ENCODE measurements at places on chromosomes 5 and 9.
A peak's percentile ranks its signal among the peaks of the same experiment; 100 is the strongest.

DNA sequence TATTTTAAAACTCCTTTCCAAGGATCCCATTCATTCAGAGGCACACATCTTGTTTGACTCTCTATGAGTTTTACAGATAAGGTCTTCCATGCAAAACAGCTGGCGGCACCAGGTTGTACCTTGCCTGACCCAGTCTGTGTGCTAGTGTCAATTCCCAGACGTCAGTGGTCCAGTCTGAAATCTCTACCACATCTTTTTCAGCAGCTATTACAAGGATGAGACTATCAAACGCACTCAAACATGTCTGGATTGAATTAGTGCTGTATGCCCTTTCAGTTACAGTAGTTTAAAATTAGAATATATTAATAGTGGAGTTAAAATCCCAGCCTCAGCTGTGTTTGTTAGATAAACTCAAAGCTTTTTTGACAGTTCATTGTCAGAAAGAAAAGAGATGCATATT lies 11.7 kb downstream of the CDC14B start:
- DNase-seq: no peak

DNA sequence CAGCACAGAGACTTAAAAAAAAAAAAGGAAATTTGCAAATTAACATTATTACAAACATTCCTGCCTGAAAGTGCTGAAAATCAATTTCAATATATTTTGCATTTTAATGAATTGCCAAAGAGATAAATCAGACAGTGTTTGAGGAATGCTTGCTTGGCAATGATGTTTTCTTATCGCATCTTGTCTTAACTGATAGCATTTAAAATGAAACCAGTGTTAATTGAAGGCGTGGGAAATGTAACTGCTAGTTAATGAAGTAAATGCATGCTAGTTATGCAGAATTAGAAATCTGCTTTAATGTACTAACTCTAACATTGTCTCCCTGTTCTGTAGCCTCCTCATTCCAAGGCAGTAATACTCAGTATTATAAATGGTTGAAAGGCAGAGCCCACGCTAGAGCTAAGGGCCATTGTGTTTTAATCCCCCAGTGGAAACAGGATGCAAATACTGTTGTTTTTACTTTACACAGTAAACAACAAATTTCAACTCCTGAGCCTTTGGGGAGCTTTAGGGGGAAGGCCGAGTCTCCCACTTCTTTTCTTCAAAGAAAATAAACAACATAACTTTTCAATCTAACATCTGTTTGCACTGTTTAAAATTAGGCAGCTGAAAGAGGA lies 586.9 kb downstream of the TLE4 start:
- no peak for DNase-seq

DNA sequence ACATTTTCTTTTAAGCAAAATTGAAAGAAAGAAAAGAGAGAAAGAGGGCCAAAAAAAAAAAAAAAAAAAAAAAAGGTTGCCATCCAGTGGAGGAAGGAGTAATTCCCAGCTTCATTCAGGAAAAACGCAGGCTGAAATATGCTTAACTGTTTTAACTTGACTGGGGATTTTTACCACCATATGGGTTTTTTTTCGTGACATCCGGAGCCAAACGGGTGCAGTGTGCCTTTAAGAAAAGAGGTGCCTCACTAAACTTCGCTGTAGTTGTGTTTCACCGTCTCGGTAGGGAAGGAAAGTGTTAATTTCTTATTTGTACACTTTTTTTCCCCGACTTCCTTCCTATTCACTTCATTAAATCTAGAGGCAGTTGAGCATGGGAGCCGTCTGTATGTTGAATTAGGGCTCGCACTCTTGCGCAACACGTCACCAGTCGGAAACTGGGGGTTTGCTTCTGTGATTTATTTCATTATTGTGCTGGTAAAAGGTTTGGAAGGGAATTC lies 143.0 kb downstream of the SMARCA2 start:
- DNase-seq: no peak

GRCh38 chr5:9361835-9362234 lies 184.0 kb downstream of the SEMA5A start:
- peak; percentile 70 for DNase-seq

- peak; percentile 35 for DNase-seq
These were observed 87.0 kb downstream of the ADAMTS2 start for GRCh38 chr5:179258001-179258921.

- DNase-seq: no peak
These were observed 60.7 kb downstream of the PRELID2 start for GRCh38 chr5:145774442-145774841.

- no peak for DNase-seq
These were observed 447.0 kb downstream of the KIF4B start for GRCh38 chr5:155460501-155460931.

DNA sequence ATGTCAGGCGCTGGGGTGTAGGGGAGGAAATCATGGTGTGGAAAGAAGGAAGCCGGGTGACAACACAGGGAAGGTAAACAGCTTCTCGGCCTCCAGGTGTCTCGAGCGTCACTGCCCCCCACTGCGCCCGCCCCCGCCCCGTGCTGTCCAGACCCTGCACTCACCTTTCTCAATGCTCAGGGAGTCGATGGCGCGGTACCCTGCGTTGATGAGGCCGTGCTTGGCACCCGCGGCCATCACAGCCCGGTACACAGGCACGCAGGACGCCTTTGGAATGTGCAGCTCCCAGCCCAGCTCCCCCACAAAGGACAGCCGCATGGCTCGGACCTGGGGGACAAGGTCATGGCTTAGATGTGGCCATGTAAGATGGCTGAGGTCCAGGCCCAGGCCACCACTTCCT lies 35.2 kb downstream of the DBH start:
- DNase-seq: no peak

- DNase-seq: no peak
These were observed 2.1 kb upstream of the SNAPC4 start for GRCh38 chr9:136402067-136402466.

- no peak for DNase-seq
These were observed 114.5 kb downstream of the RXRA start for GRCh38 chr9:134440636-134441226.

GRCh38 chr5:151083081-151083676 lies 2.3 kb upstream of the TNIP1 start:
- DNase-seq: no peak

GRCh38 chr9:38352530-38353328 lies 39.8 kb upstream of the ALDH1B1 start:
- no peak for DNase-seq

DNA sequence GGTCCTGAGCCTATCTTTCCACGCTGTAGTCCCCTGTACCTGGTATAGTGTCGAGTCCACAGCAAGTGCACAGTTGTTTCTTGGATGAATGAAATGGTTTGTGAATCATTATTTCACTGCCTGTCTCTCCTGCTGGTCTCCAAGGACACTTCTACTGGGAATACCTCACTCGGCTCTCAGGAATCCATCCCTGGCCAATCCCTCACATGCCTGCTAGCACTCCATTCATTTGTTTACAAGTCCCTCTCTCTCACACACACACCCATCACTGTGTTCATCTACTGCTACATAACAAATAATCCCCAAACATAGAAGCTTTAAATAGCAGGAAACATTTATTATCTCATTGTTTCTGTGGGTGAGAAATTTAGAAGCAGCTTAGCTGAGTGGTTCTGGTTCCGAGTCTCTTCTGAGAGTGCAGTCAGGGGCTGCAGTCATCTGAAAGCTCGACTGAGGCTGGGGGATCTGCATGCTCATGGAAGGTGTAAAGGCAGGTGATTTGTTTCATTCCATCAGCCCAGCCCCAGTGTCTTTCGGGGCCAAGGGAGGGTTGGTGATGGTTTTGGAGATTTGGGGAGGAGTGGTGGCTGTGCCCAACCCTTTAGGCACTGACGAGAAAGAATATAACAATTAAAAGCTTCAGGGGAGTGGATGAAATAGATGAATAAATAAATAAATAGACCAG lies 132.7 kb upstream of the IER5L start:
- DNase-seq: no peak

DNA sequence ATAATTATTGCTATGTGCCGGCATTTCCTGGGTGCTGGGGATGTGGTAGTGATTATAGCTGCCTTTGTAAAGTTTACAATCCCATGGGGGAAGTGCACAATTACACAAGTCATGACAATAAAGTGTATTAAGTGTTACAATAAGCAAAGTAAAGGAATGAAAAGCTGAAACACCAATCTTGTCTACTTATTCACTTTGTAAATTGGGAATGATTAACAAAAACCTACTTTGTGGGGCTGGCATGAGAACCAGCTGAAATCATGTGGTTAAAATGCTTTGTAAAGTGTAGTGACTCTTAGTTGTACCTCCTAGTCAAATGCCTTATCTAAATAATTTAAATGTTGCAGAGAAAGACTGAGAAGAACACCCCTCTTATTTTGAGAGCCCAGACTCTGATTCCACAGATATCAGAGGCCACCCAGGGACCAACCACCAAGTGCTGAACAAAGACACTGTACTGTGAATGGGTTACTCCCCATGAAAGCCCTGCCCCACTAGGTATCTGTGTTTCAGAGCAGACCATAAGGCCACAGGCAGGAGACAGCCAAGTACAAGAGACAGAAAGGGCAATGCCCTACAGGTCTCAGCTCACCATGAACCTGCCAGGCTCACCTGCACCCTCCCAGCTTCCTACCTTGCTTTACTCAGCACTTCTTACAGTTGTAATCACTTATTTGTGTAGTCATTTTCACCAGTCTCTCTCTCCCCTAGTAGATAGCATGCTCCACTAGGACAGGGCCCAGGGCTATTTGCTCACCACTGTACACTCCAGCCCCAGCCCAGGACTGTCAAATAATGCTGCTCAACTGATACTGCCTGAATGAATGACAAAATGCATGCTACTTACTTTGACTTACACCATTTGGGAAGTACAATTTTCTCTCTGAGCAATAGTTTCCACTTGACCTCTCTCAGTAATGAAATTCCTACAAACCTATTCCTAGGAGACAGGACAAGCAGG lies 101.6 kb upstream of the APC start:
- no peak for DNase-seq

DNA sequence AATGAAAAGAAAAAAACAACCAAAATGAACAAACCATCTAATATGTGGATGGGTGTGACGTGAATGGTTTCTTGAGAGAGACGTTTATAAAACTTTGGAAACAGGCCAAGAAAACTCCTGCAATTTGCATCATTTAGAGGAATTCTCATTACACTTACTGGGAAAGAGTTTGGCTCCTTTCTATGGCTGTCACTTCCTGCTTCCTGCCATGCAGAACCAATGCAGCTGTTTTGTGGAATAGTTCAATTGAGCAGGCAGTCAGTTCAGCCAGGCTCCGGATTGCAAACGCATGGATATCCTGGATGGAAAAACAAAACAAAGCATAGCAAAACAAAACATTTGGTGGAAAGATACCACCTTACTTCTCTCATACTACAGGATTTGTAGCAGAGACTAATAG lies 36.6 kb downstream of the FAM114A2 start:
- DNase-seq: no peak

All from ecto neural progenitor cell (in vitro differentiated cells).